ENCODE measurements at places on chromosomes 16 and 17.

GRCh38 chr17:43316522-43317142 lies 82.2 kb upstream of the ARL4D start:
- DNase-seq, result no peak

DNA sequence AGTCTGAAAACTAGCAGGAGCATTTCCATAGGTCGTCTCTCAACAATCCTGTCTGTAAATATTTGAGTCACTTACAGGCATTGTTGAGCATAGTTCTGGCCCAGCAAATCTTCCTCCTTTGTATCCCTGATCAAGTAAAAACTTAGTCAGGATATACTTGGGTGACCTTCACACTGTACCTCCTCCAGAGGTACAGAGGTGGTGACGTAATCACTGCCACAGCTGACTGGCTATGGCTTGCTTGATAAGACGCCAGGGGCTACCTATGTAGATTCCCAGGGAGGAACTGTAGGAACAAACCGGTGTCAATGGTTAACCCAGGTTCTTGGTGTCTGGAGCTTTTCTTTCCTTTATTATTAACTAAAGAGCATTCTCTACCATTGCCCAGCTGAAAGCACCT lies at the start of gene KCNJ16:
TSS of gene KCNJ16 (plus strand) at position 270 of the 400 bp plus-strand sequence. CDS start 56,863 bp downstream, outside the sequence.
- DNase-seq, result no peak

GRCh38 chr17:82376042-82376730 lies 4.6 kb downstream of the UTS2R start:
- no peak for DNase-seq

DNA sequence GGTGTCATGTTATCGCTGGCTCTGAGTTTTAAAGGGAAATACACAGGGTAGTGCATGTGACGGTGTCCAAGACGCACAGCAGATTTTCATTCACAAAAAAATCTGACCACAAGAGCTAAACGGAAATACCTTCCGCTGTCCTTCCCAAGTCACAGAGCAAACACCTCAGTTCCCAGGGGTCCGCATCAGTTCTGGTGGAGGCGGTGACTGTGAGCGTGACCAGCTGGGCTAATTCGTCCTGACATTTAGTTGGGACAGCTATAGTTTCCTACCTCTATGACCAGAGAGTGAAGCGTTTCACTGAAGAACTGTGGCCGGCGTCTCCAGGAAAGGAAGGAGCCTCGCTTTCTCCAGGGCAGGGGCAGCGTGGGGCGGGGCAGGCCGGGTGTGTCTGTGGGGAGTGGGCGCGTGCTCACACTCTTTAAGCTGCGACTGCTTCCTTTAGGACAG lies 10.5 kb upstream of the FASN start:
- DNase-seq, result no peak

DNA sequence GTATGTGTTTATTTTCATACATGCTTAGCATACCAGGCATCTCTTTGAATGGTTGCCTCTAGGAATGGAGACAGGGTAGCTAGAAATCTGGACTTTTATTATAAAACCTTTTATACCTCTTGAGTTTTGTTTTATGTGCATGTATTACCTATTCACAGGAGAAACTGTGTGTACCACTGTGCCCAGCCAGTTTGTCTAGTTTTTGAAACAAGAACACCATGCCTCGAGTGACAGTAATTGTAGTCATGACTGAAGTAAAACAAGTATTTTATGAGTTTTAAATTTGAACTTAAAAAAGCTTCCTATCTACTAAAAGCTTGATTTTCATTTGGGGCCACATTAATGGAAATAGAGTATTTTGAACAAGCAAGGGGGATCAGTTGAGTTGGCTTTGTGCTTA lies 57.4 kb downstream of the SNTB2 start:
- DNase-seq, result no peak

GRCh38 chr16:65967376-65967775 lies 399.1 kb upstream of the CDH5 start:
- no peak for DNase-seq

GRCh38 chr17:50103941-50104340 lies 8.8 kb downstream of the PDK2 start:
- no peak for DNase-seq

GRCh38 chr17:28807925-28808634 lies 34.5 kb downstream of the FAM222B start:
- DNase-seq, result no peak

GRCh38 chr17:1486802-1487695 lies 5.4 kb downstream of the MYO1C start:
- DNase-seq, result peak; percentile 68

Data from 8988T (cell line).